DMS79 (cell line): ENCODE measurements at places on chromosomes 2 and 18.
A peak's percentile ranks its signal among the peaks of the same experiment; 100 is the strongest.

GRCh38 chr2:61538920-61539520 lies 864 bp upstream of the XPO1 start:
- DNase-seq: peak; percentile 76

DNA sequence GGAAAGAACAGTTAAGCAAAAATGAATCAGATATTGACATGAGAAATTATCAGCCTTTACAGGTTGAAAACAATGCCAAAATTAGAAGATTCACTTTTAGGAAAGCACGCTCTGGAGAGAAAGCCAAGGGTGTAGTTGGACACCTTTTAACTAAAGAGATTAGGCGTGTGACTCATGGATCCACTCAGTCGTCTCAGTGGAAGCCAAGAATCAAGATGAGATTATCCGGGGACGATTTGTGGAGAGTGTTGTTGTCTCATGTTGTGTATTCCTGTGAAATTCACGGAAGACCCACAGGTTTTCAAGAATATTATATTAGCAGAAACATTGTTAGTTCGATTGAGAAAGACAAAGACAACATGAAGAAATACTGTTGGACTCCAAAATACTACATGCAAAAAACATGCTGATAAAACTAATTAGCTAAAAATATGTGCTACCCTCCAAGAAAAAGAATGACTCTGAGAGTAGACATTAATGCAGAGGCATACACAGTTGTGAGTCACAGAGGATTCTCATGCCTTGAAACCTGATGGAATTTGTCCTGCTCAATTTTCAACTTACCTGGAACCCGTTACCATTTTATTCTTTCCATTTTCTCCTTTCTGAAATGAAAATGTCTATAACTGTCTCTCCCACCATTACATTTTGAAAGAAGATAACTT lies 192.1 kb upstream of the RND3 start:
- DNase-seq: no peak

GRCh38 chr2:206435742-206436141 lies 7.6 kb upstream of the ADAM23 start:
- no peak for DNase-seq

- no peak for DNase-seq
Observed at GRCh38 chr2:187117483-187117882, 268.5 kb upstream of the ZSWIM2 start.

DNA sequence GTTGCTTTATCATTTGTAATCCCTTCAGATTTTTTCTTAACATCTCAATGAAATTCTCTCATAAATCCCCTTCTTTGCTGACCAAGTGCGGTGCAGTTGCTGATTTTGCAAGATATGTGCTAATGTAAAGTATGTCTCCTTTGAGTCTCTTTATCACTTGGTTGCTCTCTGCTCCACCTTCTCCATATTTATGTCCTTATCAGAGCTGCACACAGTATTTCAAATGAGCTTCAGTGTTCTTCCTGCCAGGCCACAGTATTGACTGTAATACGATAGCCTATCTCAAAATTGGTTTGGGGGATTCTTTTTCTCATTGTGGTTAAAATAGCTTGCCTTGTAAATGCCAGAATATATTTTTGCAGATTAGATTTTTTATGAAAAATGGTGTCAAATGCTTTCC lies 32.2 kb downstream of the MAIP1 start:
- no peak for DNase-seq

DNA sequence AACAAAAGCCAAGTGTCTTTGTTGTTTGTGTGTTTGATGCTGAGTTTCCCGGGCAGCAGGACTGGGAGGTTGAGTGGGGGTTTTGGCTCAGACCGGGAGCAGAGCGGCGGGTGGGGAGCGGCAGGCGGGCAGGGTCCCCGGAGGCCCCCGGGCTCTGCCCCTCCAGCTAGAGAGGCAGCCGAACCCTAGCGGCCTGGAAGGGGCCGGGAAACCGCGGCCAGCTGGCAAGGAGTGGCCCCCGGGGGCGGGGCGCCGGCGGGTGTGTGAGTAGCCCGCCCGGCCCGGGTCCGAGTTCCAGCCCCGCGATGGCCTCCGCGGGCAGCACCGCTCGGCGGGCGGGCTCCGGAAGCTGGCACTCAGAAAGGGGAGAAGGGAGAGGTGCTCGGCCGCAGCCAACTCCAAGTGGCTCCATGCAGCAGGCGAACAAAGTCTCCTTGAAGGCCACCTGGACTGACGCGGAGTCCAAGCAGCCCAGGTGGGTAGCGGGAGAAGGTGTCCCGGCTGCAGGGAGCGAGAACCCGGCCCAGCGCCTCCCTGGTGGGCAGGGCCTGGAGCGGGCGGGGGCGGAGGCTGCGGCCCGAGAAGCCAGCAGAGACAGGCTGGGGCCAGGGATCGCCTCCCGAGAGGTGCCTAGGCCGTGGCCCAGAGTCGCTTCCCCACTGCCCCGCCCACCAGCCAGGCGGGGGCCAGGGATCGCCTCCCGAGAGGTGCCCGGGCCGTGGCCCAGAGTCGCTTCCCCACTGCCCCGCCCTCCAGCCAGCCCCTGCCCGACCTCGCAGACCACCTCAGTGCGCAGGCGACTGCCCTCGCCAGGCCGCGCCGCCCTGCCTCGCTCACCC lies at the start of gene ANKRD53:
Gene ANKRD53 (plus strand): TSS at position 290 of the 839 bp plus-strand sequence. CDS start 16 bp downstream, at position 306.
- peak; percentile 19 for DNase-seq

DNA sequence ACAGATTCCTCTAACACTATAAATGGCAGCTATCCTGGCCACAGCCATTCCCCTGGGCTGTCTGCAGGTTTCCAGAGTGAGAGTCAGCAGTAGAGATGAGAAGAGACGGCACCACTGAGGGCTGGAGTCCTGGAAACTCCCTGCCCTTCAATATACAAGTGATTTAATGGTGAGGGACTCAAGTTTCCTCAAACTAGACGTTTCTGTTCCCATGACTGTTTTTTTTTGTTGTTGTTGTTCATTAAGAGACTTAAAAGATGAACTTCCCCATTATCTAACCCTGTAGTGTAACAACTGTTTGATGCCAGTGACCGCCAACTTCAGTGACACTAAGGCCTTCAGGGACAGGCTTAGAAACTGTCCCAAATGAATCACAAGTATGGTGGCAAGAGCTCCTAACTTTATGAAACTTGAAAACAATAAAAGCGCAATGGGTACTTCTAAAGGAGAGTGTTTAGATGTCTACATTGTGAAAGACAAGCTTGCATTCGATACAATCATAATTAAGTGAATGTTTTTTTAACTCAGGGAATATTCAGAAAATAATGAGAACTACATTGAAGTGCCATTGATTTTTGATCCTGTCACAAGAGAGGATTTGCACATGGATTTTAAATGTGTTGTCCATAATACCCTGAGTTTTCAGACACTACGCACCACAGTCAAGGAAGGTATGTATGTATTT lies 34.0 kb downstream of the IL1R2 start:
- no peak for DNase-seq

- no peak for DNase-seq
Observed at GRCh38 chr2:19355931-19356544, 2.4 kb downstream of the OSR1 start.

- no peak for DNase-seq
Observed at GRCh38 chr2:97951155-97951680, 44.5 kb downstream of the TMEM131 start.

DNA sequence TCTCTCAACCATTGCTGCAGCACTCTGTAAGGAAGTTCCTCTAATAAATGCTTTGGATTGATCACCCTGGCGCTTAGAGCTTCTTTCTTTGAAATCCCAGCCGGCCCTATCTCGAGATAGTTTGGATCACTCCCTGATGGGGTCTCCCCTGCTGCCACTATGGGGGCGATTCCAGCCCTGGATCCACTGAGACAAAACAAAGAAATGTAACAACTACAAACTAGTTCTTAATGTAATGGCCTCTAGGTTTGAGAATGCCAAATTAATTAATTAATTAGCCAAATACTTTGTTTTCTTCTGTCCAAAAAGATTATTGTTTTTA lies 15.2 kb downstream of the SRSF7 start:
- no peak for DNase-seq

GRCh38 chr18:32459361-32460101 lies 11.2 kb downstream of the GAREM1 start:
- no peak for DNase-seq

DNA sequence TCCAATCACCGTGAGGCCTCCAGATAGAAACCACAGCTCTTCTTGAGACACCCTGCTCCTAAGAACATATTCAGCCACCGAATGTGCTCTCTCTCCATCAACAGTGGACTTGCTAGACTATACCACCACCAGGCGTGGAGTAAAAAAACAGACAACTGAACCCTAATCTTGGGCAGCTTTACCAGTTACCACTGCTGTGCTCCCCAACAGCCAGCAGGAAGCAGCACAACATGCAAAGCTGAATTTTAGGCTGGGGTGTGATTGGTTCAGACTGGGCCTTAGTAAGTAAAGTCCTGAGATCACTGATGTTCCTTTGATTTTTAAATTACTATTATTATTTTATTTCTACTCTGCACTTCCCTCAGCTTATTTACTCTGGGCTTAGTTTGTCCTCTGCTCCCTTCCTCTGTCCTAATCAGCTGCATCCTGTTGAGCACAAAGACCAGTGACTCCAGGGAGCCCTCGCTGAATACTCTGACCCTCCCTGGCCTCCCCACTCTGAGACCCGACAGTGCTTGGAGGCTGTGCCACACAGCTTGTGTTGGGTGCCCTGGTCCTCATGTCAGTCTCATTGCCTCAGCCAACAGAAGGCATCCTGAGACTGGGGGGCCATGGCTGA lies 21.9 kb downstream of the MRPL35 start:
- no peak for DNase-seq

DNA sequence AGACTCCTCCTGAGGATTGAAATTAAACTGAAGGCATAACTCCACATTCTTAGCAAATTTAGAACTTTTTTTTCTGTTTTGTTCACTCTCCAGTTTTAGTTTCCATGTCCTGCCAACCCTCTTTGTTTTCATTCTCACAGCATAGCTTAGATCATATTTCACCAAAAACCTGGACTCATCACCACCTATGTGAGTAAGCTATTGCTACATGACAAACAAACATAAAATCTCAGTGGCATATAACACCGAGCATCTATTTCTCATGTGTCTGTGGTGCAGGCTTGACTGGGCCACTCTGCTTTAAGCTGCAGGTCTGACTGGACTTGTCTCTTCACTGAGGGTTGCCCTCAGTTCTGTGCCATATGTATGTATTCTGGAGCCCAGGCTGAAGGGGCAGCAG lies 385.2 kb downstream of the ARHGAP15 start:
- no peak for DNase-seq

DNA sequence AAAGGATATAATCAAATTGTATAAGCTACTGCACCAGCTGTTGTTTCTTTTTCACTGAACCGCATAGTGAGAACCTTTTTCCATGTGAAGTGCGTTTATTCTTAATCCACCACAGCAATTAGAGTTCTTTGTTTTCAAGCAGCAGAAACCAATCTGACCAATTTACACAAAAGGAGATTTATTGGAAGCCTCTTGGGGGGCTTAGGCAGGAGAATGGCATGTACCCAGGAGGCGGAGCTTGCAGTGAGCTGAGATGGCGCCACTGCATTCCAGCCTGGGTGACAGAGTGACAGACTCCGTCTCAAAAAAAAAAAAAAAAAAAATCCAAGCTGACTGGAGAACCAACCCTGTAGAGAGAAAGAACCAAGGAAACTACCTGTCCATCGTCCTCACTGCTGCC lies 10.0 kb downstream of the ADNP2 start:
- peak; percentile 11 for DNase-seq

DNA sequence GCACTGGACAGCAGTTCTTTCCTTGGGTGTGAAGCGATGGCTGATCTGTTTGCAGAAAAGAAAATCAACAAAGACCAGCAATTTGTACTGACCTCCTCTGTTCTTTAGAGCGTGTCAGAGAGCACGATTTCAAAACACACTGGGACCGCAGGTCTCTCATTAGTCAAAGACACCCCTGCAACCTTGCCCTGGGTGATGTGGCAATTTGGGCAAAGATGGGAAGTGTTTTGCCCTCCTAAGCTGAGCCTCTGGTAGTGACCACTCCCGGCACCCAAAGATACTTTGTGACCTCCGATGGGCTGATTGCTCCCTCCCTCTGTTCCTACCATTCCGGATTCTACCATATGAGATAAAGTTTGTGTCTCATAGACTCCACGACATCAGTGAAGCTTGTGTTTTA lies 18.2 kb upstream of the CLIP4 start:
- DNase-seq: no peak

- DNase-seq: no peak
Observed at GRCh38 chr2:43540021-43540779, 55.6 kb downstream of the THADA start.

DNA sequence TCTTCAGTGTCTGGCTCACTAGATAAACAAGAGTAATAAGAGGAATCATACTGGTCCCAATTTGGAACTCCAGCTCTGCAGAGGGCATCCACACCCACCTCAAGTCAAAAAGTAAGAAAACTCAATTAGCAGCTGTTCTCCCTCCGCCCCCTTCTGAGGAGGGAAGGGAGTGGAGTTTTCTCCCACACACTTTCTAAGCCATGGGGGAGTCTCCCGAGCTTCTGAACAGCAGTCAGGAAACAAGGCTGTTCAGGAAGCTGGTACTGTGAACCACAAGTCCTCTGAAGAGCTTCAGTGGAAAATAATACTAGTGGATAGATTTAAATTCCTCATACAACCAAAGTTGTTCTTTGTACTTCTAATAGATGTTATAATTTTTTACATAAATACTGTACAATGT lies 32.9 kb upstream of the SPTBN1 start:
- DNase-seq: no peak

DNA sequence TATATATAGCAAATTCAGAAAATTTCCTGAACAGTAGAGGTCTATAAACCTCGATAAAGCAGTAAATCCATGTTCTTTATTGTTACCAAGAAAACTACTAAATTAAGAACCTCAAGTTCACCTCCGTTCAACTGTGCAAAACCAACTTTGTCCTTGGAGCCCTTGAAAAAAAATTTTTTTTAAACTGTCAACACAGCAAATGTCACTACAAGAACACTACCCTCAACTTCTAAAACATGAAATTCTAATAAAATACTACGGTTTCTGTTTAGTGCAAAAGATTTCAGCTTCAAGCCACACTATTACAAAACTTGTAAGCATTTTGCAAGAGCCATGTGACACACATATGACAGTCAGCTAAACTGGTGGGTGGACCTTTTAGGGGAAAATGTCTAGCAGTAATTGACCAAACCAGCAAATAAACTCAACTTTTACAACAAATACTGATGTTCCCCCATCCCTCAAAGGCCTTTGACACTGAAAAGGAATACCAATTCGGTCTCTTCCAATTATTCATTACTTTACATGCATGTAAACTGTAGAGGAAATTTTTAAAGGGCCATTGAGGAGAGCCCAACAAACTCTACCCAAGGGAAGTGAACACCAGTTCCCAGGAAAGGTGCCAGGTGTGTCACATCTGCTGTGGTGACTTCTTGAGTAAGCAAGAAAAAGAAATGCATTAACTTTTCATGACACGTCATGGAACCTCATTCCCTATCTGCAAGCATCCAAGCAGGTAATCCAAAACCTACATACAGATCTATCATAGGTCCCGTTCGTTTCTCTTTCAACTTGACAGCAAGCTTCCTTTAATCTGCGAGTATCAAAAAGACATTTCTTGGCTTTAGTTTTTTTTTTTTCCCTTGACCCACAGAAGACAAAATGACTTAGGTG lies 1.4 kb downstream of the RAB1A start:
- DNase-seq: no peak
